ENCODE measurements at places on chromosomes 2 and 18. TPM values are rescaled to one million over a fixed set of nuclear protein-coding genes. Genes with fewer than 3 reads are reported as not detected.

DNA sequence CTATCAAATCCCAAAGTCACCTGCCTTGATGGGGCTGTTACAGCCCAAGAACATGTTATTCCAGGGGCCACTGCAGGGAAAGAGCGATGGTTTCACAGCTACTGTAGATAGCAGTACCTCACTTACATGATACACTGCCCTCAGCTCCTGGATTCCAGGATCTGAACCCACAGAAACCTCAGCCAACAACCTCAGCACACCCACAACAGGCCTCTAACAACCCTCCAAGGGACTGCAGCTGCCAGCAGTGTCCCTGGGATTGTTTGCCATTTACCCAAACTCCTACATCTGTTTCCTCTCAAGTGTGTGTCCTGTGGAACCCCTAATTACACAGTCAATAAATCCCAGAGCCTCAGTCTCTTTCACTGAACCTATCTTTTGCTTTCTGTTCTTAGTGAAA is 28.2 kb downstream of the OSBPL1A start:
- no peak for DNase-seq

The TRABD2A gene
- 60.5 TPM for total RNA-seq

GRCh38 chr18:69626643-69627242 is 226.1 kb downstream of the DOK6 start:
- DNase-seq, result no peak

DNA sequence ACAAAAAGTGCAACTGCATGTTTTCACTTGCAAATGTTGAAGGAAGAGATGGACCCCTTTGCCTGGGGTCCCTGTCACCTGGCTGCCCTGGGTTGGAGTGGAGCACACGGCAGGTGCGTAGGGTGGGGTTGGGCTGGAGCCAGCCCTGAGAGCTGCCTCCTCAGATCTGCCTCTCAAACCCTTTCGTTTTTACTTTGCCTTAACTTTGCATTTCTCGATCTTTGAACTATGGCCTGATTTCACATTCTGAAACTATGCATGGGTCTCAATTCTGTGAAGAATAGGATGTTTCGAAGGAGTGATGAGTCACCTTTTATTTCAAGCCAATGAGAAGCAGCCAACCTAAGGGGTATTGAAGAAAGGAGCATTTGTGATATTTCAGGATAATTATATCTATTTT is 132.8 kb downstream of the ACOXL start:
- no peak for DNase-seq

DNA sequence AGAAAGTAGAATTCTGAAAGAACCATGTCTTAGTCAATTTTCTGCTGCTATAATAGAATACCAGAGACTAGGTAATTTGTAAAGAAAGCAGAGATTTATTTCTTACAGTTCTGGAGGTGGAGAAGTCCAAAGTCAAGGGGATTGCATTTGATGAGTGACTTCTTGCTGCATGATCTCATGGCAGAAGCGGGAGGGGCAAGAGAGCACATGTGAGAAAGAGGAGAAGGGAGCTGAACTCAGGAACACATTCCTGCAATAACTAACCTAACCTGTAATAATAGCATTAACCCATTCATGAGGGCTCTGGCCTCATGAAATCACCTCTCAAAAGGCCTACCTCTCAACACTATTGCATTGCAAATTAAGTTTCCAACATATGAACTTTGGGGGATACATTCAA is 797.5 kb upstream of the POU3F3 start:
- DNase-seq, result no peak

- DNase-seq, result no peak
These were observed 18.6 kb upstream of the NARS1 start for GRCh38 chr18:57640236-57640635.

Measured in T-helper 17 cell (primary cell).